ENCODE measurements at places on chromosomes 1 and 21.

GRCh38 chr1:10025354-10025753 lies 7.4 kb upstream of the UBE4B start:
- H3K4me1 ChIP-seq: no peaks in the 10 kb centered on the region
- H3K4me3 ChIP-seq: no peak overlapping the region
- no peak for ATAC-seq
- H3K27ac ChIP-seq: no peak overlapping the region
- no peaks in the 10 kb centered on the region for H3K36me3 ChIP-seq

- no peaks in the 10 kb centered on the region for H3K27me3 ChIP-seq
- peak; percentile 13 for ATAC-seq
- H3K4me3 ChIP-seq: peak overlapping the region; percentile 97
- H3K4me1 ChIP-seq: peaks cover 33% of the 10 kb centered on the region
Measured at GRCh38 chr1:116375887-116376728, 3.1 kb downstream of the ATP1A1 start.

- no peak overlapping the region for H3K4me3 ChIP-seq
- no peak for ATAC-seq
- H3K4me1 ChIP-seq: no peaks in the 10 kb centered on the region
- H3K27ac ChIP-seq: no peak overlapping the region
Measured at GRCh38 chr1:22491995-22492715, 40.5 kb downstream of the ZBTB40 start.

DNA sequence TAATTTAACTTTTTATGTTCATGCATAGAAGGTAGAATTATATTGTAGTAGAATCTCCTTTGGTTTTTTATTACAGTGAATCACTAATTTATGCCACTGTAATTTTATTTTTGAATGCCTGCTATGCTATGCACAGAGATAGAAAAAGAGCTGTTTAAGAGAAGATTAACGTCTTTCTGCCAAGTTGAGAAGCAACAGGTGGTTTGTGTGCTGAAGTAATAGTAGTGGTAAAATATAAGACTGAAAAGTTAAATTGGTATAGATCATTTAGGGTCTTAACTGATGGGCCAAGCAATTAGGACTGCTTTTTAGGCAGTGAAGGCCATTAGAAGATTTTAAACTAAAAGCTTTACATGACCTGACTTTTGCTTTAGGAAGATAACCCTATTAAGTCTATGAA lies 115.1 kb downstream of the SYT14 start:
- no peak overlapping the region for H3K4me3 ChIP-seq
- H3K27ac ChIP-seq: no peak overlapping the region
- no peak for ATAC-seq

DNA sequence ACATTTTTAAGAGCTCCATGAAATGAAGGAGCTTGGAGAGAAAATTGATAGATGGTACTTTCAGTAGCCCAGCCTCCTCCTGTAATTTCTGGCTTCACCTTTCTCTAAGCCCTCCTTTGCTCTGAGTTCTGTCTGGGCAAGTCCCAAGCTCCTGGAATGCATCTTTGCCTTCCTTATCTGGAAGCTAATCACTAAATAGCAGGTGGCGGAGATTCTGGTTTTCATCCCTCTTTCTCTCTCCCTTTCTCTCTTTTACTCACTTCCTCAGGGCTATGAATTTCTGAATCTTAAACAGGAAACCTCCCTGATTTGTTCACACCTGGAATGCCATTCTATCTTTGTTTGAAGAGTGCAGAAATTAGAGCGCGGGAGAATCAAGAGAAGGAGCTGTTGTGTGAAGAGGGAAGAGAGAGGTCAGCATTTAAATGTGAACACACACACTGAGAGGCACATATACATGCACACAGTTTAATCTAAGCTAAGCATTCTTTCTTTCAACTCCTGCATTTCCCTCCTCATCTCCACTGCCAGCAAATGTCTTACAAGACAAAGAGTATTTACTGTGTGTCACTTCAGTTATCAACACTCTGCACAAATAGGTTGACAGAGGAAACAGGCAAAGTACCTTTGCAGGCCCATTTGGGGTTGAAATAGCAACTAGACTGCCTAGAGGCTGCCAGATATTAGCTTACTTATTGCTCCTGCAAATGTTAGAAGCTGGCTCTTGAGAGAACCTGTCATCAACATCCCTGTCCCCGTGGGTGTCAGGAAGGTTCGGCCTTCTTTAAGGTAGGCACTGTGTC lies 199.4 kb upstream of the CAMK1G start:
- H3K27me3 ChIP-seq: peaks cover 11% of the 10 kb centered on the region
- H3K27ac ChIP-seq: no peak overlapping the region
- no peaks in the 10 kb centered on the region for H3K4me1 ChIP-seq
- ATAC-seq: no peak
